ENCODE measurements at places on chromosomes 4 and X.

- no peak overlapping the region for H3K4me3 ChIP-seq
- H3K27me3 ChIP-seq = no peaks in the 10 kb centered on the region
- peak; percentile 53 for DNase-seq
- H3K4me1 ChIP-seq = peaks cover 10% of the 10 kb centered on the region
- H3K27ac ChIP-seq = no peak overlapping the region
Observed at GRCh38 chrX:69133921-69134542, 31.2 kb downstream of the PJA1 start.

DNA sequence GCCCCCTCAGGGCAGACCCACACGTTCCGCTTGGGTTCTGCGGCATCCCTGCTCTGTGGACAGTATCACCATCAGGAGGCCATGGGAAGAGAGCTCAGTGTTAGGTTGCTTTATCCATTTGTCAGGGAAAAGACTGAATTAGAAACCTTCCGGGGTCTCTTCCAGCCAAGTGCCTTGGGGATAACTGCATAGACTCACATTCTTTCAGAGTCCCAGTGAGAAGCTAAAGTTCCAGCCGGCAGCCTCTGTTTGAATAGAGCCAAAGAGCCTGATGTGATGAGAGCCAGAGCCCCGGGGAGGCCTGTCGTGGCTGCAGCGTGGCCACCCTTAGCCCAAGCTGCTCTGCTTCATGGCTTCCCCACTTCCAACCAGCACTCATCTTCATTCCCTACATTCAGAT, 85.2 kb downstream of the FHDC1 start:
- no peaks in the 10 kb centered on the region for H3K4me1 ChIP-seq
- H3K4me3 ChIP-seq = no peak overlapping the region
- no peaks in the 10 kb centered on the region for H3K36me3 ChIP-seq
- no peak overlapping the region for H3K27ac ChIP-seq
- DNase-seq = no peak

GRCh38 chrX:119635799-119636198, 29.6 kb upstream of the NKRF start:
- H3K27me3 ChIP-seq = no peaks in the 10 kb centered on the region
- no peaks in the 10 kb centered on the region for H3K4me1 ChIP-seq
- no peak overlapping the region for H3K4me3 ChIP-seq

GRCh38 chr4:117164338-117164737, 79.0 kb upstream of the TRAM1L1 start:
- H3K36me3 ChIP-seq = no peaks in the 10 kb centered on the region
- no peak overlapping the region for H3K27ac ChIP-seq
- H3K4me3 ChIP-seq = no peak overlapping the region
- no peaks in the 10 kb centered on the region for H3K27me3 ChIP-seq
- no peaks in the 10 kb centered on the region for H3K4me1 ChIP-seq
- no peak for DNase-seq

GRCh38 chrX:152451731-152451980, 541 bp upstream of the GABRA3 start:
- no peak for DNase-seq
- no peak overlapping the region for H3K27ac ChIP-seq
- no peak overlapping the region for H3K4me3 ChIP-seq
- no peaks in the 10 kb centered on the region for H3K4me1 ChIP-seq
- H3K36me3 ChIP-seq = no peaks in the 10 kb centered on the region

DNA sequence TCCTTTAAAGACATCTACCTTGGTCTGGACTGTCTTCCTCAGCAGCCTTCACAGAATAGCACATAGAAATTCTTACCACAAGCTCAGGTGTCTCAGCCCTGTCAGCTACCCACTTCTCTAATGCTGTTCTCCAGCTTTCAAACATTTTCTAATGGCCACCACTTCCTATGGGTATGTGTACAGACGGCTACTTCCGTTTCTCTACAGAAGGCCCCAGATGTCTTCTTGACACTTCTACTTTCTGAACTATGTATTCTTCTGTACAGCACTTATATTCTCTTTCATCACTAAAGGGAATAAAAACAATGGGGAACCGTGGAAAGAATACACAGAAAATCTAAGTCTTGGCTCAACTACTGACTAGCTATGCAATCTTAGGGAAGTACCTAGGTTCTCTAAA, 13.3 kb downstream of the OPHN1 start:
- no peak for DNase-seq
- no peaks in the 10 kb centered on the region for H3K27me3 ChIP-seq
- no peaks in the 10 kb centered on the region for H3K36me3 ChIP-seq
- no peak overlapping the region for H3K27ac ChIP-seq
- no peak overlapping the region for H3K4me3 ChIP-seq
- H3K4me1 ChIP-seq = no peaks in the 10 kb centered on the region

DNA sequence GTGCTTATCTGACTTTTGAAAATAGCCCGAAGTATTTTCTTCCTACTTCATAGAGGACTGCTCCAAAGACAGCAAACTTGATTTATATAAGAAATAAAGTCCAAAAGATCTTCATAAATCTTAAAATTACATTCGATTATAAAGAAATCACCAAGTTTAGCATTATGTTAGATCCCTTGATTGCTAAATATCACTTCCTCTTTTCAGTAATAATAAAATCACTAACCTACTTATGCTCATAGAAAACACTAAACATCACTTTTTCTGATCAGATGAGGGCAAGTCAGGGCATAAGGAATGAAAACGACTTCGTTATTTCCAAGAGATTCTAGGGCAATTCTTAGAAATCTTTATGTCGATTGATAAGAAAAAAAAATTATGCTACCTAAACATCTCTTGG, 32.0 kb downstream of the DYNLT3 start:
- no peak overlapping the region for H3K27ac ChIP-seq
- no peak overlapping the region for H3K4me3 ChIP-seq
- no peaks in the 10 kb centered on the region for H3K4me1 ChIP-seq
- no peak for DNase-seq

- no peaks in the 10 kb centered on the region for H3K36me3 ChIP-seq
- no peak for DNase-seq
- H3K27ac ChIP-seq = no peak overlapping the region
Observed at GRCh38 chr4:79689740-79690139, 281.7 kb upstream of the GK2 start.

DNA sequence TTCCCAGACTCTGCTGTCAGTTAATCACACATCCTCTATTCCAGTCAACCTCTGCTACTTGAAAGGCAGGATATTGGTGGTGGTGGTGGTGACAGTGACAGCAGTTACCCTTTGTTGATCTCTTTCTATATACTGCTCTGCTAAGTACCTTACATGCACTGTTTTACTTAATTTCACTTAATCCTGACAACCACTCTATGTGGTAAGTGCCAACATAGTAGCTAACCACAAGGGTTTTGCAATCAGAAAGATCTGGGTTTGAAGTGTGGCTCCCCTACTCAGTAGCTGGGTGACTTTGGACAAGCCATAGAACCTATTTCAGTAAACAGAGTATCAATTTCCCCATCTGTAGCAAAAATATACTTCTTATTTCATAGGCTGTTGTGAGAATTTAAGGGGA, 24.2 kb upstream of the F9 start:
- no peaks in the 10 kb centered on the region for H3K36me3 ChIP-seq
- no peak overlapping the region for H3K4me3 ChIP-seq
- DNase-seq = no peak
- H3K4me1 ChIP-seq = no peaks in the 10 kb centered on the region

DNA sequence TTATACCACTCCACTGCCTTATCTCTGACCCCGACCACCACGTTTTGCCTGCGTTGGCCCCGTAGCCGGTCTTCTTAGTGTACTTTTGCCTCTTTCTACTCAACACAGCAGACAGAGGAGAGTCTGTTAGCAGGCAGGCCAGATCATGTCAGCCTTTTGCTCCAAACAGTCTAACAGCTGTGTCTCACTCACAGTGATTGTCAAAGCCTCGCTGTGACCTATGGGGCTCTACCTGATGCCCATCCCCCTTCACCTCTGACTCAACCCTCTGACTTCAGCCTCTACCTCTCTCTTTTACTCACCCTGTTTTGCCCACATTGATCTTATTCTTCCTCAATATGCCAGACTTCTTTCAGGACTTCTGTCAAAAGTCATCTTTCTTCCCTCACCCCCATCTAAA, 127.1 kb downstream of the TRIML1 start:
- H3K27me3 ChIP-seq = no peaks in the 10 kb centered on the region
- H3K27ac ChIP-seq = no peak overlapping the region

DNA sequence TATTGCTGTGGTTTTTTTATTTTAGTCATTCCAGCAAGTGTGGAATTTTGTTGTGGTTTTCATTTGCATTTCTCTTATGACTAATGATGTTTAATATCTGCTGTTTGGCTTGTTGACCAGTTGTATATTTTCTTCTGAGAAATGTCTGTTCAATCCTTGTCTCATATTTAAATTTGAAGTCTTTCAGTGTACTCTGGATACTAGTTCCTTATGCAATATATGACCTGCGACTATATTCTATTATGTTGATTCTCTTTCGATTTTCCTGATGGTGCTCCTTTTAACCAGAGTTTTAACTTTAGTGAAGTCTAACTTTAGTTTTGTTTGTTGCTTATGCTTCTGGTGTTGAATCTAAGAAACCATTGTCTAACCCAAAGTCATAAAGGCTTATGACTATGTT, 1528.0 kb downstream of the TECRL start:
- no peak overlapping the region for H3K27ac ChIP-seq
- H3K27me3 ChIP-seq = no peaks in the 10 kb centered on the region
- DNase-seq = no peak
- H3K36me3 ChIP-seq = no peaks in the 10 kb centered on the region
- H3K4me1 ChIP-seq = no peaks in the 10 kb centered on the region

DNA sequence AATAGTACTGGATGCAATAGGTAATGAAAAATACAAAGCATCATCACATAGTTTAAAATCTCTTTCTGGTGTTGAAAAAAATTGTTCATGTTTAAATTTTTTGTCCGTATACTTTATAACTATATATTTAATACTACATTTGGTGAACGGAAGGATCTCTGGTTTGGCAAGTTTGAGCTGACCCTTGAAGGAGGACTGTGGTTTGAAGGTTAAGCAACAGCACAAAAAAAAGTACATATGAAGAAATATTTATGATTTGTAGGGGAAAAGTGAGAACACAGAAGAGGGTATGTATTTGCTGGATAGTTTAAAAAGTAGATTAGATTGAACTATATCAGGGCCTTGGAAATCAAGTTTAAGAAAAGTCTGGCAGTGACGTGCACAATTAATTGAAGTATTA, 13.3 kb downstream of the SRP72 start:
- no peak overlapping the region for H3K27ac ChIP-seq
- no peaks in the 10 kb centered on the region for H3K4me1 ChIP-seq
- DNase-seq = no peak
- H3K27me3 ChIP-seq = no peaks in the 10 kb centered on the region
- H3K36me3 ChIP-seq = peaks cover 3% of the 10 kb centered on the region
- H3K4me3 ChIP-seq = no peak overlapping the region

GRCh38 chr4:147110473-147111367, 165.1 kb upstream of the TTC29 start:
- no peak overlapping the region for H3K4me3 ChIP-seq
- DNase-seq = no peak
- no peak overlapping the region for H3K27ac ChIP-seq
- no peaks in the 10 kb centered on the region for H3K36me3 ChIP-seq
- no peaks in the 10 kb centered on the region for H3K27me3 ChIP-seq

GRCh38 chr4:7539659-7540058, 104.9 kb upstream of the PSAPL1 start:
- peak; percentile 87 for DNase-seq
- H3K27ac ChIP-seq = no peak overlapping the region
- H3K27me3 ChIP-seq = no peaks in the 10 kb centered on the region
- H3K36me3 ChIP-seq = no peaks in the 10 kb centered on the region
- H3K4me1 ChIP-seq = peaks cover 12% of the 10 kb centered on the region
- H3K4me3 ChIP-seq = peak overlapping the region; percentile 26

DNA sequence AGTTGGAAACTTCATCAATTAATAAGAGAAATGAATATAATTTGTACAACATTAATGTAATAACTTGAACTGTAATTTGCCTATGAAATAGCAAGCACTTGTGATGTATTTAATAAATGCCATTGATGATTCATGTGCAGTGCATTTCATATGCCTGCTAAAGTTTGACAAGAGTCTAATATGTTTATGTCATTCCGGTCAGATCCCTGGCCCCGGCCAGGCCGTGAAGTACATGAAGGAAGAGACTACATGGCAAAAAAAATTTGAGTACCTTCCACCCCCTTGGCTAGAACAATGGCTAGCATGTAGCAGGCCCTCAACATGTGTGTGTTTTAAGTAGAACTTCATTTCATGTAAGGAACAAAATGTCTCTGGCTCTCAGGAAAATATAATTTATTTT, 161.3 kb downstream of the ATP10D start:
- H3K4me3 ChIP-seq = no peak overlapping the region
- H3K27ac ChIP-seq = no peak overlapping the region
- no peaks in the 10 kb centered on the region for H3K27me3 ChIP-seq
- no peaks in the 10 kb centered on the region for H3K4me1 ChIP-seq
- no peaks in the 10 kb centered on the region for H3K36me3 ChIP-seq

GRCh38 chr4:150664935-150665334, 83.0 kb downstream of the MAB21L2 start:
- H3K27me3 ChIP-seq = no peaks in the 10 kb centered on the region
- no peak overlapping the region for H3K4me3 ChIP-seq
- DNase-seq = no peak
- no peak overlapping the region for H3K27ac ChIP-seq
- H3K36me3 ChIP-seq = no peaks in the 10 kb centered on the region

GRCh38 chr4:114698231-114698630, 99.6 kb downstream of the UGT8 start:
- no peak overlapping the region for H3K4me3 ChIP-seq
- no peak overlapping the region for H3K27ac ChIP-seq
- DNase-seq = no peak
- H3K27me3 ChIP-seq = no peaks in the 10 kb centered on the region
- no peaks in the 10 kb centered on the region for H3K36me3 ChIP-seq
- H3K4me1 ChIP-seq = no peaks in the 10 kb centered on the region

DNA sequence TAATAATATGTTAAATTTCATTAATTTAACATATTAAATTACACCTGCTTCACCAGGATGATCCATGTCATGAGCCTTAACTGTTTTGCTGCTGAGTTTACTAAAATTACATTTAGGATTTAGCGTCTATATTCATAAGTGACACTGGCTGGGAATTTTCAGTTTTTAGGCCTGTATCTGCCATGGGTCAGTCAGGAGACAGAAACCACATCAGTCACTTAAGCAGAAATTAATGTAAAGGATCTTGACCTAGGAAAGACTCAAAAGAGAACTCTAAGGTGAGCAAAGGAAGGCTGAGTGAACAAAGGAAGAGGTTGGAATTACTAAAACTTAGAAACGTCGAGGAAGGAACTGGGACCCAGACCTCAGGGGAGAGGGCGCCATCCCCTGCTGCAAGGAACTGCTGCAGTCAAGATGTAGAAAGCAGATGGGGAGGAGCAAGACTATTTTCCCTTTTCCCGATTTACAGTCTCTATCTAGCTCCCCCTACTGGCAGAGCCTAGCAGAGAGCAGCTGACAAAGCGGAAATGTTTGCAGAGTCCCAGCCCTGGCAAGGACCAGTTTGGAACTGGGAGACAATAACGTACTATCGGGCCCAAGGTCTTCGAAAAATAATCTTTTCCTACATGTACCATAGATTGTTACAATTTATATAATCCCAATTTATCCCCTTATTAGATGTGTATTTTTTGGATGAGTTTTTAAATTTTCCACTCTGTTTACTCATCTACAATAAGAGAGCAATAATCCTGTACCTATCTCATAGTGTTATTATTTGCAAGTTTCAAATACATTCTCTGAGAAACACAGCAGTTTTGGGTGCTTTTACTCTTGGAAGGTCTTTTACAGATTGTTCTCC, 22.6 kb upstream of the RBBP7 start:
- no peaks in the 10 kb centered on the region for H3K27me3 ChIP-seq
- H3K27ac ChIP-seq = no peak overlapping the region
- no peaks in the 10 kb centered on the region for H3K4me1 ChIP-seq

GRCh38 chr4:53016099-53016820, 154.1 kb downstream of the RASL11B start:
- H3K4me1 ChIP-seq = peaks cover 55% of the 10 kb centered on the region
- peak overlapping the region; percentile 73 for H3K27ac ChIP-seq
- no peaks in the 10 kb centered on the region for H3K27me3 ChIP-seq
- no peak overlapping the region for H3K4me3 ChIP-seq
